ENCODE measurements at places on chromosomes 13 and 19. TPM values are rescaled to one million over a fixed set of nuclear protein-coding genes. Genes with fewer than 3 reads are reported as not detected.
A peak's percentile ranks its signal among the peaks of the same experiment; 100 is the strongest.

DNA sequence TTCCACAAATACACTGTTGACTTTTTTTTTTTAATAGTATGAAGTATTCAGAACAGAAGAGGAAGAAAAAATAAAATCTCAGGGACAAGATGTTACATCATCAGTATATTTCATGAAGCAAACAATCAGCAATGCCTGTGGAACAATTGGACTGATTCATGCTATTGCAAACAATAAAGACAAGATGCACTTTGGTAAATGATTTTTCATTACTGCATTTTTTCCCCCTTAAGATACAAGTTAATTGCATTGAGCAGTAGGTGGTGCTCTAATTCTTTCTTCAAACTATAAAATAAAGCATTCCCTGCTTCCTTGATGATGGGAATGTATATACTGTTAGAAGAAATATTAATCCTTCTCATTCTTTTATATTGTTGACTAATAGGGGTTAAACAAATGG lies 17.1 kb downstream of the UCHL3 start:
- H3K4me3 ChIP-seq: no peak overlapping the region
- H3K27me3 ChIP-seq: no peaks in the 10 kb centered on the region
- peaks cover 3% of the 10 kb centered on the region for H3K36me3 ChIP-seq
- H3K4me1 ChIP-seq: no peaks in the 10 kb centered on the region
- no peak for DNase-seq

DNA sequence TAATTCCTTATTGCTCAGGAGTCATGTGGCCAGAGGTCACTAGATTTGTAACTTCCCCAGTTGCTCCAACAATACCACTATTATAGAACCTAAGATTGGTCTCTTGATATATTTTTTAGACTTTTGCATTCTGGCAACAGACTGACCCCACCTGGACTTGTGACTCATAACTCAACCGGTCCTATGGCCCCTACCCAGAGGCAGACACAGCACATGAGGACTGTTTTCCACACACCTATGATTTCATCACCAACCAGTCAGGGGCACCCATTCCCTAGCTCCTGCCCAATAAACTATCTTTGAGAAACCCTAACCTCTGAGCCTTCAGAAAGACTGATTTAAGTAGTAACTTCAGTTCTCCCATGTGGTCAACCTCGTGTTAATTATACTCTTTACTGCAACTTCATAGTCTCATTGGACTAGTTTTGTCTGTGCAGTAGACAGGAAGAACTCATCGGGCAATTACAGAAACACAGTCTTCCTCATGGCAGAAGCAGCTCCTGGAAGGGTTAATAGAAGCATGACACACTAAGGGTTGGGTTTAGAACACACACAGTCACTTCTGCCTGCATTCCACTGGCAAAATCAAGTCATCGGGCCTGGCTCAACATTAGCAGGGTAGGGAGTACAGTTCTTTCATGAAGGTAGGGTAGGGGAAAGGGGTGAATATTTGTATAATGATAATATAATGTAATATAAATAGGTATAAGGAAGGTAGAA lies 251.8 kb downstream of the UQCRFS1 start:
- H3K4me3 ChIP-seq: no peak overlapping the region
- H3K4me1 ChIP-seq: no peaks in the 10 kb centered on the region
- no peaks in the 10 kb centered on the region for H3K27me3 ChIP-seq
- H3K27ac ChIP-seq: no peak overlapping the region

DNA sequence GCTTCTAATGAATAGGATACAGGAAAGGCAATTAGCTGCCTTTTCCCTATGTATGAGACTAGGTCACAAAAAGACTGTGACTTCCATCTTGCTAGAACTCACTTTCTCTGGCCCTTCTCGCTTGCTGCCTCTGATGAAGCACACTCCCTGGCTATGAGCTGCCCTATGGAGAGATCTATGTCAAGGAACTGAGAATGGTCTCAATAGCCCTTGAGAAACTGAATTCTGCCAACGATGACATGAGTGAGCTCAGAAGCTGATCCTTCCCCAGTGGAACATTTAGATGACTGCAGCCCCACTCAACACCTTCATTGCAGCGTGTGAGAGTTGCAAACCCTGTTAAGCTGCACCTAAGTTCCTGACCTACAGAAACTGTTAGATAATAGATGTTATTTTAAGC lies 309.8 kb downstream of the COG6 start:
- no peaks in the 10 kb centered on the region for H3K4me1 ChIP-seq
- H3K27ac ChIP-seq: no peak overlapping the region
- H3K4me3 ChIP-seq: no peak overlapping the region
- H3K36me3 ChIP-seq: no peaks in the 10 kb centered on the region
- no peak for DNase-seq
- no peaks in the 10 kb centered on the region for H3K27me3 ChIP-seq

DNA sequence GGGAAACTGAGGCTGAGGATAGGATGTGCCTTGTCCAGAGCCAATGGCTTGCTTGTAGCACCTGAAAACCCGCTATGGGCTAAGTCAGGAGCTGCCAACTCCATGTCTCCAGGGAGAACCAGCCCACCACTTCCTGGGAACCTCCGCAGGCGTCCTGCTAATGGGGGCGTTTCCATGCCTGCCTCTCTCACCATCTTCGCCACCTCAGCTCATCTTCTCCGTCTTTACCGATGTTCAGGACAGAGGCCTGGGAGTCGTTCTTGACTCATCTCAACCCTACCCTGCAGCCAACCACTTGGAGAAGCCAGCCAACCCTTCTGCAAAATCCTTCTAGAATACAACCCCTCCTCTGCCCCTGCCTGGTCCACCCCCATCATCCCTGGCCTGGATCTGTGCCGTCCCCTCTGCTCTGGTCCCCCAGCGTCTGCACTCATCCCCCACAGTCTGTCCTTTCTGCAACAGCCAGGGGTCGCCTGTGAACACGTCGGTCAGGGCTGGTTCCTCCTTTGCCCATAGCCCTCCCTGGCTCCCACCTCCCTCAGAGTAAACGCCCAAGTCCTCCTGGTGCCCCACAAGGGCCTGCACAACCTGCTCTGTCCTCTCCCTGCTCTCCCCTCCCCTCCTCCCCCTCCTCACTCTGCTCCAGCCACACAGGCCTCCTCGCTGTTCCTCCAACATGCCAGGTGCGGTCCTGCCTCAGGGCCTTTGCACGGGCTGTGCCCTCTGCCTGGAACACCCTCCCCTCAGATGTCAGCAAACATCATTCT lies 31.0 kb downstream of the PTPRS start:
- no peak overlapping the region for H3K4me3 ChIP-seq
- H3K36me3 ChIP-seq: no peaks in the 10 kb centered on the region
- peaks cover 32% of the 10 kb centered on the region for H3K27me3 ChIP-seq
- no peak overlapping the region for H3K27ac ChIP-seq
- no peak for DNase-seq

DNA sequence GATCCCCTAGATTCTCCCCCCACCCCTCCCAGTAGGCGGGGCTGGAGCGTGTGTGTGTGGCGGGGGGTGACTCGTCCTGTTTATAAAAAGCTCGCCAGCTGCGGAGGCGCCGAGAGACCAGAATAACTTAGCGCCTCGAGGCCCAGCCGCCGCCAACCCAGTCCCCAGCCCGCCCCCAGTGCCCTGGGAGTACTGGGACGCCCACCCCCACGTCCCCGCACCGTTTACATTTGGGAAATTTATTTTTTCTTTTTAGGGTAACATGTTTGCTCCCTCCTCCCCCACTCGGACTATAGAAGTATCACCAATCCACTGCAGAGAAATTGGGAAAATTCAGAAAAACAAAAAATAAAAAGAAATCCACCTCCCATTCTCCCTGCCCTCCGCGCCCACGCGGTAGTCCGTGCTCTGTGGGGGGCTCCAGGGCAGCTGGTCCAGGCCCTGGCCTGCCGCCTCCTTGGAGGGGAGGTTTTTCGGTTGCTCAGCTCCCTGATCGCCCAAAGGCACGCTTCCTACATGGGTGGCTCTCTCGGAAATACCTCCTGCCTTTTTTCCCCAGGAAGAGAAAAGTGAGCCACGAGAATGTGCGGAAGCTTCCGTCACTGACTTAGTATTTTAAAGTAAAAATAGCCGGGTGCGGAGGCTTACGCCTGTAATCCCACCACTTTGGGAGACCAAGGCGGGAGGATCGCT lies 1.5 kb upstream of the RAB3A start:
- H3K27ac ChIP-seq: peak overlapping the region; percentile 95
- H3K27me3 ChIP-seq: peaks cover 18% of the 10 kb centered on the region
- peak; percentile 94 for DNase-seq
- peak overlapping the region; percentile 67 for H3K4me3 ChIP-seq

DNA sequence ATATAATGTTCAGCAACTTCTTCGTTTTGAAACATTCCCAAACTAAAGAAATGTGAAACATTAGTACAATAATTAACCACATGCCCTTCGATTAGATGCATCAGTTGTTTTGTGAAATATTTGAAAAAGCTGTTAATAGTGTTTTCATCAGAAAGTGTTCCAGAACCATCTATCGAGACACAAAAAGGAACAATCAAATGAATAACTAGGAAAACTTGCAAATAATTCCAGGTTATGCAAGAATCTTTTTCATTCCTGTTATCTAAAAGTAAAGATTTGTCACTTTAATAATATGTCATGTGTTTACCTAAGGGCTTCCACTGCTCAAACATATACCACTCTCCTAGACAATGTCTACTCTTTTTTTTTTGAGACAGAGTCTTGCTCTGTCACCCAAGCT lies 904.2 kb upstream of the MIR17HG start:
- H3K36me3 ChIP-seq: no peaks in the 10 kb centered on the region
- no peak overlapping the region for H3K27ac ChIP-seq
- no peak for DNase-seq
- H3K27me3 ChIP-seq: no peaks in the 10 kb centered on the region
- H3K4me3 ChIP-seq: no peak overlapping the region

GRCh38 chr13:28470296-28470695 lies 24.6 kb downstream of the FLT1 start:
- no peak for DNase-seq
- peaks cover 3% of the 10 kb centered on the region for H3K4me1 ChIP-seq
- H3K4me3 ChIP-seq: no peak overlapping the region

- H3K27ac ChIP-seq: peak overlapping the region; percentile 94
- DNase-seq: peak; percentile 95
- H3K4me1 ChIP-seq: peaks cover 52% of the 10 kb centered on the region
- H3K4me3 ChIP-seq: peak overlapping the region; percentile 80
- peaks cover 38% of the 10 kb centered on the region for H3K36me3 ChIP-seq
These were observed 672 bp upstream of the IRF2BP1 start for GRCh38 chr19:45886427-45887199.

DNA sequence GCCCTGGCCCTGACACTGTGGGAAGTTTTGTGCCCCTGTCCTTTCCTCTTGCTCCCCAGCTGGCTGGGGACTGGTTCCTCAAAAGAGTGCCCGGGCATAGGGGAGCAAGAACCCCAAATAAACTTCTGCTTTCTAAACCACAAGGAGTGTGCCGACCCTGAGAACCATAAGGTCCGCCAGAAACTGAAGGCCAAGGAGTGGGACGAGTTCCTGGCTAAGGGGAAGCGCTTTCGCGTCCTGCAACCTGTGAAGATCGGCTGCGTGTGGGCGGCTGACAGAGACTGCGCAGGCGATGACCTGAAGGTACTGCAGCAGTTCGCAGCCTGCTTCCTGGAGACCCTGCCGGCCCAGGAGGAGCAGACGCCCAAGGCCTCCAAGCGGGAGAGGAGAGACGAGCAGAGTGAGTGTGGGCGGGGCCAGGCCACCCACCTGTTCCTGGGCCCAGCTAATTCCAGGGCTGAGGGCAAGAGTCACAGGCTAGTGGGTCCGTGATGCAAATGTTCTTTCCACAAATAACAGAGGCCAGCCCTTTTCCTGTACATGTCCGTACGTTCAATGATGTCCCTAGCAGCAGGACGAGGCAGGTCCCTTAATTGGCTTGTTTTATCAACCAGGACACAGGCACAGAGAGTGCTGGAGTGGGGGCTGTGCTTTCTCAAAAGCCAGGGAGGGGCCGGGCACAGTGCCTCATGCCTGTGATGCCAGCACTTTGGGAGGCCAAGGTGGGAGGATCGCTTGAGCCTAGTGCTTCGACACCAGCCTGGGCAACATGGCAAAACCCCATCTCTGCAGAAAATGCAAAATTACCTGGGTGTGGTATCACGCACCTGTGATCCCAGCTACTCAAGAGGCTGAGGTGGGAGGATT lies 25.6 kb downstream of the UBXN6 start:
- DNase-seq: peak; percentile 80
- peak overlapping the region; percentile 44 for H3K27ac ChIP-seq
- H3K27me3 ChIP-seq: no peaks in the 10 kb centered on the region
- H3K4me1 ChIP-seq: peaks cover 21% of the 10 kb centered on the region
- H3K36me3 ChIP-seq: no peaks in the 10 kb centered on the region

DNA sequence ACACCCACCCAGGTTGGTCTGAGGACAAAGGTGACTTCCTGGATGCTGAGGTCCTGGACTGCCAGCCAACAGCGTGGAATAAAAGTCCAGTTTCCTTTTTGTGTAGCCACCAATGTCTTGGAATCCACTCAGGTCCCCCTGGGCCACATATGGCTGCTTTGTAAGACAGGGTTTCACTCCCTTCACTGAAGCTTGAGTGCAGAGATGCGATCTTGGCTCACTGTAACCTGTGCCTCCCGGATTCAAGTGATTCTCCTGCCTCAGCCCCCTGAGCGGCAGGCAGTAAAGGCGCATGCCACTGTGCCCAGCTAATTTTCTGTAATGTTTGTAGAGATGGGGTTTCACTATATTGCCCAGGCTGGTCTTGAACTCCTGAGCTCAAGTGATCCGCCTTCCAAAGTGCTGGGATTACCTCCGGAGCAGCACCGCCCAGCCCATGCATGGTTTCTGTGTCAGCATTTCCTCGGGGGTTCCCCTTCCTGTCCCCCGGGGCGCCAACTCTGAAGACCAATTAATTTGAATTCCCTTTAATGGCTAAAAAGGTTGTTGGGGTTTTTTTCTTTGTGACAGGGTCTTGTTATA lies 17.5 kb downstream of the KANK2 start:
- no peak overlapping the region for H3K4me3 ChIP-seq
- no peak for DNase-seq
- H3K36me3 ChIP-seq: peaks cover 6% of the 10 kb centered on the region
- peaks cover 5% of the 10 kb centered on the region for H3K27me3 ChIP-seq

DNA sequence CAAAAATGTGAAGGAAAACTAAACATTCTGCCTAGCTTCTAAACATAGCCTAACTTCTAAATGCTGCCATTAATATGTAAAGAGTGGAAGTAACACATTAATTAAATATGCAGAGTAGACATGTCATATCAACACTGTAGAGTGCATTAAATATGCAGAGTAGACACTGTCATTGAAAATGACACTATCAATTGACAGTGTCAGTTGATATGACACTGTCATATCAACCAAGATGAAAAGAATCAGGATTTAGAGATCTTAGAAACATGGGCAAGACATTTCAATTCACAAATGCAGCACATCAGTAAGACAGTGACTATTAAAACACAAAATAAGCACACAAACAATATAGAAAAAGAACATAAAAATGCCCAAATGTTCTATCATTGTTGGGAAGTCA lies 25.3 kb downstream of the ESD start:
- H3K4me1 ChIP-seq: no peaks in the 10 kb centered on the region
- no peaks in the 10 kb centered on the region for H3K36me3 ChIP-seq
- H3K27me3 ChIP-seq: no peaks in the 10 kb centered on the region
- no peak for DNase-seq
- no peak overlapping the region for H3K4me3 ChIP-seq

SPTBN4 gene
- 0.61 TPM for polyA plus RNA-seq

RUBCNL gene
- polyA plus RNA-seq: 32.3 TPM

APOC4 gene
- polyA plus RNA-seq: 0.42 TPM
